ENCODE measurements at places on chromosomes 6 and 20. TPM values are rescaled to one million over a fixed set of nuclear protein-coding genes. Genes with fewer than 3 reads are reported as not detected.

Gene C20orf144
- polyA plus RNA-seq: 0.05 TPM

Gene MATN4
- polyA plus RNA-seq: 0.14 TPM

Gene LY6G6D
- polyA plus RNA-seq: not detected

Gene HLA-DRA
- 760 TPM for polyA plus RNA-seq

- H3K4me1 ChIP-seq: no peaks in the 10 kb centered on the region
- no peak overlapping the region for H3K4me3 ChIP-seq
- no peak for DNase-seq
- no peaks in the 10 kb centered on the region for H3K27me3 ChIP-seq
These were observed 228.3 kb downstream of the NRN1 start for GRCh38 chr6:5778317-5778857.

Gene TNNC2
- 1.1 TPM for polyA plus RNA-seq

- H3K4me3 ChIP-seq: no peak overlapping the region
- no peak overlapping the region for H3K27ac ChIP-seq
- H3K4me1 ChIP-seq: no peaks in the 10 kb centered on the region
- no peaks in the 10 kb centered on the region for H3K27me3 ChIP-seq
These were observed 40.6 kb downstream of the TRIM38 start for GRCh38 chr6:26003102-26003694.

Gene AGER
- polyA plus RNA-seq: 352 TPM

Gene SPATS1
- polyA plus RNA-seq: 1.2 TPM

Gene ZNF217
- polyA plus RNA-seq: 6.0 TPM

Gene FAM184A
- polyA plus RNA-seq: 26.6 TPM

Gene MYBL2
- polyA plus RNA-seq: 4.4 TPM

All from lung (tissue), 17 donors.